Stimulated activated CD4-positive, alpha-beta T cell treated with anti-CD3 and anti-CD28 coated beads, Interleukin-1b, Interleukin-23, amount 100 ng/mL, for 48 hours (primary cell): ENCODE measurements at places on chromosomes 13 and 19.

GRCh38 chr19:18045307-18046050 is 37.5 kb downstream of the ARRDC2 start:
- no peak for DNase-seq

- no peak for DNase-seq
These were observed 1411.0 kb upstream of the SLC10A2 start for GRCh38 chr13:104477261-104477660.

- DNase-seq, result no peak
These were observed 32.4 kb downstream of the DHRS12 start for GRCh38 chr13:51771418-51772104.

DNA sequence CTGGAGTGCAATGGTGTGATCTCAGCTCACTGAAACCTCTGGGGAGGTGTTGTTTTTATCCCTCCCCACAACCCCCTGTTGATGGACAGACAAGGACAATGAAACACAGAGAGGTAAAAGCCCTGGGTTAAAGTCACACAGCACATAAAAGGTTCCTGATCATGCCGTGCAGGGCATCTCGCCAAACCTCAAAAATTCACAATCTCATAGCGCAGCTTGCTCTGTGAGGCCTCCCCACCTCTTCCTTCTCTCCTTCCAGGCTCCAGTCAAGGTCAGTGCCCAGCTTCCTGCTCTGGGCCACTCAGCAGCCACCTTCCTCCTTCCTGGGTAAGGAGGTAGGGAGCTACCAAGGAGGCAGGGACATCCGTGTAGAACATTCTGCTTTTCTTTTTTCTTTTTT is 2.3 kb downstream of the FUT2 start:
- DNase-seq, result no peak

DNA sequence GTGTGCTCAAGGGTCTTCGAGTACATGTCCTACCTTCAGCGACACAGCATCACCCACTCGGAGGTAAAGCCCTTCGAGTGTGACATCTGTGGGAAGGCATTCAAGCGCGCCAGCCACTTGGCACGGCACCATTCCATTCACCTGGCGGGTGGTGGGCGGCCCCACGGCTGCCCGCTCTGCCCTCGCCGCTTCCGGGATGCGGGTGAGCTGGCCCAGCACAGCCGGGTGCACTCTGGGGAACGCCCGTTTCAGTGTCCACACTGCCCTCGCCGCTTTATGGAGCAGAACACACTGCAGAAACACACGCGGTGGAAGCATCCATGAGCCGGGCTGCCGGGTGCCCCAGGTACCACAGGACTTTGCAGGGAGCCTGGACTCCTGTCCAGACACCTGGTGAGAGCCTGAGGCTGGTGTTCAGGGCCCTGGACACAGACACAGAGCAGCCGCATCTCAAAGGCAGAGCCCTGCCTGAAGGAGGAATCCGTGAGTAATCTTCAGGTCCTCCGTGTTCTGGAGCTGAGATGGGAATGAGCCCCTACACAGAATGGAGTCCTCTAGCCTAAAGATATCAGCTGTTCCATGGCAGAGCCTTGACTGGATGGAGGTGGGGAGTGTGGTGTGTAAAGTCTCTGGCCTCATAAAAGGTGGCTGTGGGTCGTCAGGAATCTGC is 1.5 kb downstream of the ZNF581 start:
- DNase-seq, result no peak
